ENCODE measurements at places on chromosomes 7 and 10.
A peak's percentile ranks its signal among the peaks of the same experiment; 100 is the strongest.

DNA sequence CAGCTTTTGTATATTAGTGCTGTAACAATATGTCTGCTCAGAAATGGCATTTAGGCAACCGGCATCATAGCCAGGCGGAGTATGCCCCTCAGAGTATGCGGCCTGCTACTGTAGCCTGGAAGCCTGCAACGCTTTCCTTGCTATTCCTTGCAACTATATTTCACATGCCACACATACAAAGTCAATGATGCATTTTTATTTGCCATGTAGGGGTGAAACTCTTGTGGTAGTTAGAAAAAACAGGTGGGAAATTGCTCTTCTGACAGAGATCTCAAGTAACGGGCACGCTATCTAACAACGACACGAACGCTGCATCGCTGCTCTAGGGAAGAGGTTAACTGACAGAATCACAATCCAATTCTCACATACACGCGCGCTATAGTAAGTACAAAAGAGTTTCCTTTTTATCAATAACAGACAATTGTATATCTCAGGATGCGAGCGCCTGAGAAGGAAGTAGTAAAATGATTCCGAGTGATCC lies 5.9 kb downstream of the EBF3 start:
- no peak for DNase-seq

GRCh38 chr7:107582875-107583274 lies 2.8 kb downstream of the BCAP29 start:
- no peak for DNase-seq

- DNase-seq, result peak; percentile 72
Observed at GRCh38 chr10:97025613-97026242, 160.0 kb downstream of the SLIT1 start.

GRCh38 chr10:35192645-35193249 lies 66.1 kb downstream of the CREM start:
- DNase-seq, result no peak

GRCh38 chr10:78846760-78847159 lies 222.0 kb upstream of the ZMIZ1 start:
- DNase-seq, result no peak

- no peak for DNase-seq
Observed at GRCh38 chr10:128087884-128088709, 38.1 kb downstream of the MKI67 start.

DNA sequence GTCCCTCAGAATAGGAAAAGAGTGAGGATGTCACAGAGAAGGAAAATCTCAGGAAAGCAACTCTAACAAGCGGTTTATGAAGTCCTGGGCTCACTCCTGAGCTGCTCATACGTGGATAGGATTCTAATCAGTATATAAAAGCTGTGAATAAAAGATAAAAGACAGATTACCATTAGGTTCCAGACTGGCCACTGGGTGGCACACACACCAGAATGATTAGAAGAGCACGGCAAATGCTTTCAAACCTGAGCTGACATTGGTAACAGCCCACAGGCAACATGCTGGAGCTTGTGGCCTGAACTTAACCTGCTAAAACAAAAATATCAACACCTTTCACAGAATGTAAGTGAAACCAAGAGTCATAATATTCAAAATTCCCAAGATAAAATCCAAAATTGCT lies 370.8 kb downstream of the GRID1 start:
- no peak for DNase-seq

- DNase-seq, result no peak
Observed at GRCh38 chr7:76294344-76295024, 8.0 kb upstream of the HSPB1 start.

- no peak for DNase-seq
Observed at GRCh38 chr7:95200741-95201140, 123.6 kb downstream of the PON1 start.

DNA sequence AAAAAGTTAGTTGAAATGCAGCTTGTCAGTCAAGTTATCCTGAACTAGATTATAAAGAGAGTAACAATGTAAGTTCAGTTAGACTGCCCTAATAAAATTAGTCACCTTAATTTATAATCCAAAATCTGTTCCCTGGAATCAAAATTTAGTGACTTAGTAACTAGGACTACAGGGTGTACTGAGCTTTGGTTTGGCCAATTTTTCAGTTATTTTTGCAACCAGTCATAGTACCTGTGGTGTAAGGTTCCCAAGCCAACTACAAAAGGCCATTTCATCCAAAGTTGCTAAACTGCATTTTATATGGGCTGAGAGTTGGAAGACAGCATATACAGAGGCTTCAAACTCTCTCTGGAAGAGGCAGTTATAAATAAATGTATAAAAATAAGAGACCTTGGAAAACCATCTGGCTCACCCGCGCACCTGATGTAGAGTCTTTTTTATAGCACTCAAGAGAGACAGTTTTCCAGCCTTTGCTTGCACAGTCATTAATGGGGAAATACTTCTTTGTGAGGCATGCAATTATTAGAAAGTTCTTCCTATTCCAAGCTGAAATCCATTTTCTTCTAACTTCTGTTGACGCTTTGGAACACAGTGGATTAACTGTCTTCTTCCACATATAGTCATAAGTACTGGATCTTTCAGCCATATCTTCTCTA lies 59.2 kb downstream of the PUS7 start:
- DNase-seq, result no peak

- peak; percentile 58 for DNase-seq
Observed at GRCh38 chr10:1310271-1310789, 254.1 kb downstream of the WDR37 start.

- peak; percentile 37 for DNase-seq
Observed at GRCh38 chr7:93981480-93981874, 22.7 kb downstream of the BET1 start.

- peak; percentile 37 for DNase-seq
Observed at GRCh38 chr10:121668314-121669027, 70.2 kb upstream of the FGFR2 start.

- no peak for DNase-seq
Observed at GRCh38 chr7:13912715-13913278, 76.7 kb downstream of the ETV1 start.

DNA sequence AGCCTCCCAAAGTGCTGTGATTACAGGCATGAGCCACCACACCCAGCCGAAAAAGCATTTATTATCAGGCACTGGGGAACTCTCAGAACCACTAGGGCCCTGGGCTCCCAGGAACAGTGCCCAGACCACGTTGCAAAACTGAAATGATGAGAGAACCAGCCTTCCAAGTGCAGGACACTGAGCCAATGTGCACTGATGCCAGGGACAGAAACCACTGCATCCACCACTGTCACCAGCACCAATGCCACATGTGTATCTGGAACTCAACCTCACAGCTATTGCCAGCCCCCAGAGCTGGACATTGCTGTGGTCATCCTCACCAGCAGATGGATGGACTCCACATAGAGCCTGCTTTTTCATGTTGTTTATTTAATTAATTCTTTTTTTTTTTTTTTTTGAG lies 28.2 kb upstream of the TPST1 start:
- no peak for DNase-seq

- no peak for DNase-seq
Observed at GRCh38 chr10:70457759-70458305, 16.4 kb upstream of the NODAL start.

DNA sequence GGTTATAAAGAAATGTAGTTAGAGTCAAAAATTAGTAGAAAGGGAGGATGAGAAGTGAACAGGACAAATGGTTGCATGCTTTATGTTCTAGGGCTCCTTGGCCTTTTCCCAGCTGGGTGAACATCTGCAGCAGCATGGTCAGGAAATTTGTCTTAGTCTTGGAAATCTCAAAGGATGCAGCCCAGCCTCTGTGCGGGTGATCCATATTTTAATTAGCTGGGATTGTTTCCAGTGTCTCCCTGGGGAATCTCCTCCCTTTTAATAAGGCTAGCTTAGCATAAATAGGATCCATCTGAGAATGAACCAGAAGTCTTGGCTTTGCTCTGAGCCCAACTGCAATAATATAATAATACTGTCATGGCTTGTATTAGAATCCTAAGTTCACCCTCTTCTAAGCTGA lies 198.3 kb downstream of the PRKG1 start:
- no peak for DNase-seq

DNA sequence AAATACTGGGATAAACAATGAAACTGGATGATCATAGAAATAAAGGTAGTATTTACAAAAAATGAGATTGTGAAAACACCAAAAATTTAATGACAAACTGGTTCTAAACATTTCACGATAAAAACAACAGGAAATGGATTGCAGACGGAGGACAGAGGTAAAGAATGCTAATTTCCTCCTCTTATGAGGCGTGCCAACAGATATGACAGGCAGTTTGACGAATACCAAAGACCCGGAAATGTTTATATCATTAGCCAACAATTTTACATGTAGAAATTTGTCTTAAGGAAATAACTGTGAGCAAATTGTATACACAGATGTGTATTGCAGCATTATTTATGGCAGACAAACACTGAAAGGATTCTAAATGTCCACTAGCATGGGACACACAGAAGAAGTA lies 162.0 kb upstream of the MGMT start:
- DNase-seq, result no peak

DNA sequence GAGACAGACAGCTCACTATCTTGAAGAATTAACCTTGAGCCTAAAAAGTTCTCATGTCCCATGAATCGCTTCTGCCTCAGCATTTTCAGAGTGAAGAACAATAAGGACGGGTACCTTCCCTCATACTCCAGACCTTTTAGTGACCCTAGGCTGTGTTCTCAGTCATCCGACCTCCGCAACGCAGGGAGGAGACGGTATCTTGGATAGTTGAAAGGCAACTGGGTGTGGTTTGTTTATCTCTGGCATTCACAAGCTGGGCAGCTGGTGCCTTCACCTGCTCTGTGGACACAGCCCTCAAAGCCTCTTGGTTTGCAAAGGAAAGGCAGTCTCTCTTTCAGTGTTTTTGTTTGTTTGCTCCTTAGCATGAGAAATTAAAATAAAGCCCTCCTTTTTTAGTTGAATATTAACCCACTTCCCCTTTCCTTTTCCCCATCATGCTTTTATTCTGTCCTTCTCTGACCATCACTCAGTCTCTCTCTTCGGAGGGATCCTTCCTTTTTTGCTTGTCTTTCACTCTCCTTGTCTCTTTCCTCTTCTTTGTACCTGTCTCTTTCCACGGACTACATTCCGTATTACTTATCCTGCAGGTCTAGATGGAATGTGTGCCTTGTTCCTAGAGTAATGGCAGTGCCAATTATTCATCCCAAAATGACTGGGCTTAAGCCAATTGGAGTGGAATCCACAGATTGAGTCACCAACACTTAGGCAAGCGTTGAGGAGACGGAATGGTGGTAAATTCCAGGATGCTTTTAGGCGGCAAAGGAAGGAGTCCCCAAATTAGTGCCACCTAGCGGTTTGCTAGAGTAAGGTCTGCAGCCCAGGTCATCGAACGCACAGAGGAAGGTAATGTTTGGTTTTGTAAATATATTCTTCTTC lies 45.8 kb downstream of the PRR15 start:
- peak; percentile 47 for DNase-seq
